ENCODE measurements at places on chromosomes 6 and 20.

DNA sequence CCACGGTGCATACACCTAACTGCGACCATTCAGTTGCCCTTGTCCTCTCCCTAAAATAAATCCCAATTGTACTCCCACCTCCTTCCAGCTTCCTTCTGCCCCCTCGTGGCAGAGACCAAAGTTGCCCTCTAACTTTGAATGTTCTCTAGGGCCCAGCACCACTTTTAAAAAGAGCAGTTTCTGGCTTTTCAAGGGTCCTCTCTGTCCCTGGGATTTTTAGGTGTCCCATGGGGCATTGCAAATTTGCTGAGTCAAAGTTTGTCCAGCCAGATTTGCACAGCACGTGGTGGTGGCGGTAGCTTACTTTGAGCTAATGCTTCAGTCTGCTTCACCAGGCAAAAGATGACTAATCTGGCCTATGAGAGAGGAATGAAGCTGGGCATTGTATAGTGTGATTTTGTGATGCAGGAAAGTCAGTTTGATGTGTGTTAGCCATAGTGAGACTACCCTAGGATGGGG lies 100.2 kb downstream of the PERP start:
- DNase-seq = no peak

DNA sequence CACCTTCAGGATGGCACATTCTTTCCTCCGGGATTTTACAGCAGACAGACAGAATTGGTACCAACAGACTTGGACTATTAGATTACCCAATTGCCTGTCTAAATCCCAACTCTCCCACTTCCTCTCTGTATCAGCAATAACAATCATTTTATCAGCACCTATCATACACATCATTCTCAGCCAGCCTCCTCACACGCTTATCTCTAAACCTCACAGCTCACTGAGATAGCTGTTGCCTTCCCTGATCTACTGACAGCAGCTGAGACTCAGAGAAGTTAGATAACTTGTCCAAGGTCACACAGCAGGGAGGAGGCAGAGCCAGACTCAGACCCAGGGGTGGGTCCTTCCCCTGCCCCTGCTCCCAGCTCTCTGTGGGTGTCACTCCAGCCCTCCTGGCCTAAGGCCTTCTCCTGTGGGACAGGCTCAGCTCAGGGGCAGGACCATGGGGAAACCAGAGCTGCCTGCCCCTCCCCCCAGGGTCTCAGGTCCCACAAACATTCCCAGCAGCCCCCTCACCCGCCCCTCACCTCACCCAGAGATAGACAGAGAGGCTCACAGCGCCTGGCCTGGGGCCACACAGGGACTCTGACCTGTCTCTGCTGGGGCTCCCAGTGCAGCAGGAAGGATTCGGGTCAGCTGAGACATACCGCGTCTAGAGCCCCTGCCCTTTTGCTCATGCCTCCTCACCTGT lies 92.8 kb downstream of the GRM4 start:
- DNase-seq = no peak

- DNase-seq = no peak
Measured at GRCh38 chr20:37986873-37987601, 46.2 kb downstream of the TTI1 start.

- no peak for DNase-seq
Measured at GRCh38 chr20:50418890-50419642, 91.1 kb upstream of the PTPN1 start.

DNA sequence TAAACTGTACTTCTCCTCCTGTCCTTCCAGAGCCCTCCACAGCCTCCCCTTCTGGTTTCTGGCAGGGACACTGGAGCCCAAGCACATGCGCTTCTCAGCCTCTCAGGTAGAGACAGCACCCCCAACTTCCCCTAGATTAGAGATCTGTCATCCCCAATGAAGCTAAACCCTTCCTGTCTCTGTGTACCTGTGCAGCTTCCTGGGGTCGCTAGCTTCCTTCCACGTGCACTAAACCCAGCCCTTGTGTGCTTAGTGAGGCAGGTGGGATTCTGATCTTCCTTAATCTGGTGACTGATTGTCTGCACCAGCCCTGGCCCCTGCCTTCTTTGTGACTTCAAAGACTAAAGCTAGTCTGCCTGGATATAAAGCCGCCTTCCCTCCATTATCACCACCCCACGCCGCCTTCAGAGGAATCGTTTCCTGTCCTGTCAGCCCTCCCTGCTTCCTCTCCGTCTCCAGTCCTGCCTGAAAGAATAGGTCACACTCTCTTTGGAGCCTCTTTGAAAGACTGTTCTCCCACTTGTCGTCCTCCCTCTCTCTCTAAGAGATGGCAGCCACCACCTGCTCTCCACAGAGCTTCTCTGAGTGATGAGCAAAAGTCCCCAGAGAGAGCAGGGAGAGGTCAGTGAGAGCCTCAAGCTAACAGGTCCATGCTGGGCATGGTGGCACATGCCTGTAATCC lies 27.5 kb downstream of the CAPN11 start:
- no peak for DNase-seq

GRCh38 chr6:124770784-124771183 lies 191.5 kb upstream of the RNF217 start:
- DNase-seq = no peak

DNA sequence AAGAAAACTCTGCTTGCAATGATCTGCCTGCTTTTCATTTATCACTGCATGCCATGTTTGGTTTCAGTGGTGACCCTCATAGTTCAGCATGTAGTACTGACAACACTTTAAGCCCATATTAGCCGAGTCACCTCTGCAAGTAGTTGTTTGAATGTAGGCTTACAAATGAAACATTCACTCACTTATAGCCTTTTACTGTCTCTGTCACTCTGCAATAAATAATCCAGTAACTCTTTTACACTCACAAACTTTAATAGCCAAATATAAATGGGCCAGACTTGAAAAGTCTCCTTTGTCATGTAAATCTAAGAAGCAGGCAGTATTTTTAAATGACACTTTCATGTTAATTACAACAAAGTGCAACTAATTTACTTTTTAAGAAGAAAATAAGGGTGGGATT lies 1460.0 kb upstream of the ADGRB3 start:
- DNase-seq = no peak

All from activated CD4-positive, CD25-positive, alpha-beta regulatory T cell (primary cell).